ENCODE measurements at places on chromosomes 1 and 21. TPM values are rescaled to one million over a fixed set of nuclear protein-coding genes. Genes with fewer than 3 reads are reported as not detected.

DNA sequence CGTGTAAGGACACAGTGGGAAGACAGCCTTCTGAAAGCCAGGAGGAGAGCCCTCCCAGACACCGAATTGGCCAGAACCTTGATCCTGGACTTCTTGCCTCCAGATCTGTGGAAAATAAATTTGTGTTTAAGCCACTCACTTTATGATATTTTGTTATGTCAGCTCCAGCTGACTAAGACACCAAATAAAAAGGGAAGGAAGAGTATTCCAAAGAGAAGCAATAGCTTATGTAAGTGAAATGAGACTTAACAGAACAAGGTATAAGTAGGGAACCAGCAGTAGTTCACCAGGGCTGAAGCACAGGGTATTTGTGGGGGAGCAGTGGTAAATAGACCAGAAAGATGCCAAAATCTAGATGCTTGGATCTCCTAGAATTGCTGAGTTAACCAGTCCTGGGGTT is 94.2 kb upstream of the WLS start:
- H3K4me3 ChIP-seq = no peak overlapping the region
- H3K27ac ChIP-seq = no peak overlapping the region
- no peaks in the 10 kb centered on the region for H3K36me3 ChIP-seq

DNA sequence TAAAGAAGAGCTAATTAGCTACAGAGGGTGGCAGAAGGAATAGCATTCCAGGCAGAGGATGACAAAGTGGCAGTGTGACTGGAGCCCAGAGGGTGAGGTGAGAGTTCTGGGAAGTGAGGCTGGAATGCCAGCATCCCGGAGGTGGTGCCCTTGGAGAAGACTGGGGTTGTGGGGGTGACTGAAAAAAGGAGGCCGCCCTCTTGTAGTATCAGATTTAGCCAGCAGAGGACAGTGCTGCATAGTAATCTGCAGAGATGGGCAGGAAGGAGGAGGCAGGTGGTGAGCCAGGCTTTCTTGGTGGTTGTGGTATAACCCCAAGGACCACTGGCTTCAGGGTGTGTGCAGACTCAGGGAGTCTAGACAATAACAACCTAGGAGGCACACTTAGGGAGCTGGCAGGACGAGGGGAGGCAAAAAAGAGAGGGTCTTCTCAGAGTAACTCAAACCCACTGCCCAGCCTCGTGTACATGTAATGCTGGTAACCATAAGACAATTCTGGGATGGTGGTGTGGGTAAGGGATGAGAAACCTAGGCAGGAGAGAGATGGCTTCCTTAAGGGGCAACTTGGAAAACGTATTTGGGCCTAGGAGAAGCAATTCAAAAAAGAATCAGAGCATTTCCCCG is 30.5 kb downstream of the MROH7 start:
- peaks cover 3% of the 10 kb centered on the region for H3K27me3 ChIP-seq
- peak; percentile 81 for DNase-seq
- peaks cover 11% of the 10 kb centered on the region for H3K4me1 ChIP-seq
- H3K27ac ChIP-seq = no peak overlapping the region
- no peak overlapping the region for H3K4me3 ChIP-seq
- no peaks in the 10 kb centered on the region for H3K36me3 ChIP-seq

GRCh38 chr1:230596306-230596705 is 46.0 kb upstream of the COG2 start:
- H3K4me1 ChIP-seq = no peaks in the 10 kb centered on the region
- H3K36me3 ChIP-seq = no peaks in the 10 kb centered on the region
- no peak for DNase-seq
- no peak overlapping the region for H3K4me3 ChIP-seq

RGS4 gene
- total RNA-seq = not detected

BOLA1 gene
- 20.6 TPM for total RNA-seq

ELAVL4 gene
- total RNA-seq = not detected

DNA sequence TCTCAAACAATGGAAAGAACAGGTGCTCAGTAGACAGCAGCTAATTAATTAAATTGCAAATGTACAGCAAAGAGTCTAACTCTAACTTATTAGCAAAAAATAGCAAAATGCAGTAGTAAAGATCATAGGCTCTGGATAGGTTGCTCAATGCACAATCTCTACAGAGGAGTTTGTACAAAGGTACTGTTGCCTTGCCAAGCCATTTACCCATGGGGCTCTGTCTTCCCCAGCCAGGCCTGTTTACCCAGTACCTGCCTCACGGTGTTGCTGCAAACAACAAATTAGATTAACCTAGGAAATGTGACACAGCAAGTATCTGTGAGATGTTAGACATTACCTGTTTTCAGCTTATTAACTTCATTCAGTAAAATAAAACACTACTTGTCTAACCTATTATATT is 222.0 kb downstream of the DENND1B start:
- no peak overlapping the region for H3K4me3 ChIP-seq
- H3K36me3 ChIP-seq = no peaks in the 10 kb centered on the region
- no peak overlapping the region for H3K27ac ChIP-seq
- H3K4me1 ChIP-seq = no peaks in the 10 kb centered on the region
- H3K27me3 ChIP-seq = no peaks in the 10 kb centered on the region

TLCD4 gene
- 0.04 TPM for total RNA-seq

- no peak overlapping the region for H3K4me3 ChIP-seq
- H3K36me3 ChIP-seq = no peaks in the 10 kb centered on the region
- no peak for DNase-seq
- H3K27me3 ChIP-seq = peaks cover 13% of the 10 kb centered on the region
Measured at GRCh38 chr1:51147394-51147793, 45.4 kb downstream of the C1orf185 start.

DNA sequence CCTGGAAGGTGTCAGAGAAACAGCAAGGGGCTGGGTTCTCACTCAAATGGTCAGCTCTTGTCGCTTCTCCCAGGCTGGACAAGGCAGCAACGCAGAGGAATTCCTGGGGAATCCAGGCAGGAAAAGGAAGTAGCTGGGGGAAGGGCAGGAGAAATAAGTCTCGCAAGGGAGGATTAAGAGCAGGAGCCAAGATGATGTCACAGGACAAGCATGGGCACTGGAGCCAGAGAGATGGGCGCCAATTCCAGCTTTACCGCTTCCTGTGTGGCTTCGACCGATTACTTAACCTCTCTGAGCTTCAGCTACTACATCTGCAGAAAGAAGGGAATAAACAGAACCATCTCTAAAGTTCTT is 70.5 kb downstream of the SSBP3 start:
- peaks cover 9% of the 10 kb centered on the region for H3K36me3 ChIP-seq
- H3K27ac ChIP-seq = no peak overlapping the region
- DNase-seq = no peak
- H3K4me1 ChIP-seq = peaks cover 35% of the 10 kb centered on the region

DNA sequence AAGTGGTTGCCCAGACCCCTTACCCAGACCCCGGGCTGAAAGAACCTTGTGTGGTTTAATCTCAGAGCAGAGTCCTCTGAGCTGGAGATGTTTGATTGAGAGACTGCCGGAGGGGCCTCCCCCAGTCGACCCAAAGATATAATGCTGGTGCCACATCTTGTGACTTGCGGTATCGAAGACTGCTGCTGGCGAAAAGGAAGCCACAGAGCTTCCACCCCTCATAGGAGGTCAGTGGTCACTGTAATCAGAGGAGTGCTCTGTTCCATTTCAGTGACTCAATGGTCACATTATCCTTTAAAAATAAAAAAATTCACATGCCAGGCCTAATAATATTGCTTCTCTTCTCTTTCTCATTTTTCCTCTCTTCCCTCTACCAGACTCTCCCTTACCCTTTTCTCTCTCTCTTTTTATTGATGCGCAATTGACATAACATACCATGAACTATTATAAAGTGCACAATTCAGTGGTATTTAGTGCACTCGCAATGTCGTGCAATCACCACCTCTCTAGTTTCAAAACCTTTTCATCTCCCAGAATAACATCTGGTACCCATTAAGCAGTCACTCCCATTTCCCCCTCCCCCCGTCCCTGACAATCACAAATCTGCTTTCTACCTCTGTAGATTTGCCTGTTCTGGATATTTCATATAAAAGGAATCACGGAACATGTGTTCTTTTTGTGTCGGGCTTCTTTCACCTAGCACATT is 52.6 kb upstream of the LYST start:
- no peaks in the 10 kb centered on the region for H3K27me3 ChIP-seq
- no peak for DNase-seq
- no peak overlapping the region for H3K27ac ChIP-seq
- peaks cover 3% of the 10 kb centered on the region for H3K36me3 ChIP-seq
- H3K4me3 ChIP-seq = no peak overlapping the region

DNA sequence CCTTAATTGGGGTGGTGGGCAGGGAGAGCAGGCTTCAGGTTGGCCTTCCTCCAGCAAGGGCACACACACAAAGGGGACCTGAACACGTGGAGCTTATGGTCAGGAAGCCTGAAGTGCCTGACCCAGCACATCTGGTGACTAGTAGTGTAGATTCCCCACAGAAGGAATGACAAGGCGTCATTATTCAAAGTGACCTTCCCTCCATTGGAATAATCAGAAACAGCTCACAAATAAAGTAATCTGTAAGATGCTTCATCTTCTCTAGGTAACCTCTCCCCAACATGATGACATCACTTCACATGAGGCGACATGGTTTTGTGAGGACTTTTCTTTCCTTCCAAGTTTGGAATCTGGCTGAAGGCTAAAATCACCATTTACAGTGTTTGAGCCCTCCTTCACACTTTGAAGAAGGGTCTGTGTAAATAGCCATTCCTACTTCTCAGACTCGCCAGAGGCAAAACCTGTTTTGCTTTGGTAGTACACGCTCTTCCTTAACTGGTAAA is 32.8 kb upstream of the ERG start:
- H3K27me3 ChIP-seq = peaks cover 4% of the 10 kb centered on the region
- H3K36me3 ChIP-seq = no peaks in the 10 kb centered on the region
- DNase-seq = no peak
- H3K4me1 ChIP-seq = no peaks in the 10 kb centered on the region
- H3K27ac ChIP-seq = no peak overlapping the region
- no peak overlapping the region for H3K4me3 ChIP-seq

GRCh38 chr1:178124115-178124514 is 30.2 kb downstream of the RASAL2 start:
- H3K4me1 ChIP-seq = no peaks in the 10 kb centered on the region
- no peak overlapping the region for H3K27ac ChIP-seq
- no peak overlapping the region for H3K4me3 ChIP-seq
- no peaks in the 10 kb centered on the region for H3K27me3 ChIP-seq

DNA sequence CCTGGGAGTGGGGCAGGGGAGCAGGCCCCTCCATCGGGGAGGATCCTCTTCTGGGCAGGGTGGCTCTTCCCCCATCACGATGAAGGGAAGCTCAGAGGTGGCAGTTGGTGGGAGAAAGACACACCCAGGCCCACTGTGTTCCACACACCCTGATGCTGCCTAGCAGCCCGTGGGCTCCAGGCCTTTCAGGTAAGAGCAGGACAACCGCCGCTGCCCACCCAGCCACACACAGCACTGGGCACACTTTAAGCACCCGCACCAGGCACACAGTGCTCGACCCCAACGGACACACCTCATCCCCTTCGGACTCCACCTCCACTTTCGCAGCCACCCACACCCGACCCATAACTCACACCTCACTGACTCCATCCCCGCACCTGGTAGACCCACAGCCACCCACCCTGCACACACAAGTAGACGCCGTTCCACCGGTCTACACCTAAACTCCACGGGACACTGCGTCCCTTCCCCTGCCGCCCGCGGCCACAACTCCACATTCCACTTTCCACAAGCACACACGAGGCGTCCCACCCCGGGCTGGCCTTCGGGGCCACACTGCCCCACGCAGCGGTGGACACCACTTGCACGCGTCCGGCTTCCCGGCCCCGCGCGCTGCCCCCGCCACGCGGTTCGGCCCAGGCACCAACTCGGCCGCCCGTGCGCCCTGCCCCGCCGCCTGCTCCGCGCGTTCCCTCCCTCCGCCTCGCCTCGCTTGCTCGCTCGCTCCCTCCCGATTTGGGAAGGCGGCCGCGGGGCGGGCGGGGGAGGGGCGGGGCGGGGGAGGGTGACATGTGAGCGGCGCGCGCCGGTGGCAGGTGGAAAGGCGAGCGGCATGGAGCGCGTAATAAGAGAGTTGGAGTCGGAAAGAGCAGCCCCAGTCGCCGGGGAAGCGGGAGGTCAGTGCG is at the start of gene KCNQ4:
TSS of gene KCNQ4 (plus strand) at position 787 of the 905 bp plus-strand sequence. CDS start 307 bp downstream, outside the sequence.
- peaks cover 7% of the 10 kb centered on the region for H3K36me3 ChIP-seq
- H3K4me3 ChIP-seq = peak within 1 kb of the TSS; percentile 64
- no peak within 1 kb of the TSS for H3K27ac ChIP-seq

- H3K27ac ChIP-seq = no peak overlapping the region
- no peaks in the 10 kb centered on the region for H3K4me1 ChIP-seq
- no peak for DNase-seq
- peaks cover 2% of the 10 kb centered on the region for H3K27me3 ChIP-seq
- H3K4me3 ChIP-seq = no peak overlapping the region
Measured at GRCh38 chr21:32140604-32141317, 138.1 kb downstream of the MIS18A start.

- H3K27ac ChIP-seq = no peak overlapping the region
- no peak for DNase-seq
- no peaks in the 10 kb centered on the region for H3K36me3 ChIP-seq
- H3K4me3 ChIP-seq = no peak overlapping the region
Measured at GRCh38 chr1:162753001-162753658, 37.4 kb upstream of the HSD17B7 start.

DNA sequence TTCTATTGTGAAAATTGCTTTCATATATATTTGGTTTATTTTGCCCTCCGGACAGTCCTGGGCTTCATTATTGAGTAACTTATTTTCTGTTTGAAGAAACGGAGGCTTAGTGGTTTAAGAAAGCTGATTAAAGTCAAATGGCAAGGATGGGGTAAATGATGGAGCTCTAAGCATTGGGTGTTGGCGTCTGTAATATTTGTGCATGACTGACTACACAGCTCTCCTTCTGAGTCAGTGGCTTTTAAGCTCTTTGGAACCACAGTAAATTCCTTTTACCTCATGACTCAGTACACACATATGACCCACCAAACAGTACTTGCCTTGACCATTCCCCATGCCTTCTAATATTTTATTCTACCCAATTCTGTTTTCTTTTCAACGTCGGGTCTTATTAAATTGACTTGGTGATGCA is 21.0 kb downstream of the B3GALT5 start:
- no peaks in the 10 kb centered on the region for H3K27me3 ChIP-seq
- no peak for DNase-seq
- H3K36me3 ChIP-seq = no peaks in the 10 kb centered on the region
- no peak overlapping the region for H3K27ac ChIP-seq
- H3K4me3 ChIP-seq = no peak overlapping the region
- no peaks in the 10 kb centered on the region for H3K4me1 ChIP-seq

TTLL7 gene
- 4.1 TPM for total RNA-seq

DNA sequence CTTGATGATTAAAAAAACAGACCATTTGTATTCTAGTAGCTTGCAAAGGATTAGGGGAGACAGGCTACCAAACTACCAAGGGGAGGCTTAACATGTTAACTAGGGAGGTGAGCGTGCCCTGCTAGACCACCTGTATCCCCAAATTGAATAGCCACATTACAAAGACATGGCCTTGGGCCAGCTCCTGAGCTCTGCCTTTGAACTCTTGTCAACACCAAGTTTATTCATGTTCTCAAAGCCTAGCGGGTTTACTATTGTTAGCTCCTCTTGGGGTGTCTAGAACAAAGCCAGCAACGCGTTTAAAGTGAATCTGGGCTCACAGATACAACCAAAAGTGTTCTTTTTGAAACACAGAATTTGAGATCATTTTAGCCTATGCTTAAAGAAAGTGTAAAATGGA is 36.3 kb downstream of the SMYD2 start:
- no peak overlapping the region for H3K4me3 ChIP-seq
- no peak overlapping the region for H3K27ac ChIP-seq
- H3K27me3 ChIP-seq = no peaks in the 10 kb centered on the region
- H3K36me3 ChIP-seq = peaks cover 16% of the 10 kb centered on the region

GRCh38 chr1:6102532-6102845 is 56.8 kb downstream of the KCNAB2 start:
- no peak overlapping the region for H3K27ac ChIP-seq
- H3K4me1 ChIP-seq = no peaks in the 10 kb centered on the region
- no peak for DNase-seq
- no peak overlapping the region for H3K4me3 ChIP-seq
